Stimulated activated CD8-positive, alpha-beta memory T cell treated with anti-CD3 and anti-CD28 coated beads, Interleukin-15, amount 100 ng/mL, for 1 hour (primary cell): ENCODE measurements at places on chromosomes 11 and 22.

DNA sequence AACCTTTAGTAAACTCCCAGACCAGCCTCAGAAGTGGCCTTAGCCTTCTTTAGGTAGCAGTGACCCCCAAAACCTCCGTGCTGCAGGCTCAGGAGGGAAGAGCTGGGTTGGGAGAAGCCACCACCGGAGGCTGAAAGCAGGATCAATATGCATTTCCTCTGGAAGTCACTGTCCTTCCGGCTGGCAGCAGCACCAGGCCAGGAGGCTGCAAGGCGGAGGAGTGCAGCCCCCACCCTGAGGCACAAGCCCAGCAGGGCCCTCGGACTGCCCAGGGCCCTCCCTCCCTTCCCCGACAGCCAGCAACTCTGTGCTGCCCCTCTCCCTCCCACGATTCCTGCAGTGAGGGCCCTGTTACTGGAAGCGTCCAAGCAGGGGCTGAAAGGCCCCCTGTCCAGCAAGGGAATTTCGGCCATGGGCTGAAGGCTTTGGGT lies 3.2 kb upstream of the NRXN2 start:
- DNase-seq, result no peak

GRCh38 chr22:43888740-43889139 lies 3.1 kb downstream of the PNPLA5 start:
- DNase-seq, result no peak

DNA sequence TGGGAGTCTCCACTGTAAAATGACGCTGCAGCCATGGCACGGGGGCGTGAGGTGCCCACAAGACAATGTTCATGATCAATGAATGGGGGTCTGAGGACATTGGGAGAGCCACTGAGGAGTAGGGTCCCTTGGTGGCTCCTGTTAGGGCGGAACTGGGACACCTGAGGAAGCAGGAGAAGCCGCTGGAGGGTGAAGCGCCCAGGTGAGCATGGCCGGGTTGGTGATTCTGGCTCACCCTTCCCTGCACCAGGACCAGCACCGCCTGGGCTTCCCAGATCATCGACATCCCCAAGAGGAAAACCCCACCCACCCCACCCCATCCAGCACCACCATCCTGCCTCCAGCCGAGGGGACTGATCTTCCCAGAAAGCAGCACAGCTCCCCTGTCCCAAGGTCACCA lies 30.6 kb downstream of the SHANK2 start:
- no peak for DNase-seq

DNA sequence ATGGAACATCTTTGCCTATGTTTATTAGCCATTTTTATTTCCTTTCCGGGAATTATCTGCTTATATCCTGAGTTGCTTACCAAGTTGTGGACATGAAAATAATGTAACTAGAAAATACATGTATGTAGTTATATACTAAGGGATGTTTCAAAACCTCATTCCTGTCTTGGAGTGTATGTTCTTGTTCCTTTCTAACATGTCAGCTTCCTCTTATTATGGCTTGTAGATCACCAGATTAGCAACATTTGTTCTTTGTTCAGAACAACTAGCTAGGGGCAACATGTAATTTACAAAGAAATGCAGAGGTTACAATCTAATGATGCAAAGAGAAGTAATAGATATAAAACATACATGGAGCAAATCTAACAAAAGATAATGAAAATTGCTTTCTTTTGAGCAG lies 13.1 kb upstream of the TMEM123 start:
- DNase-seq, result no peak

DNA sequence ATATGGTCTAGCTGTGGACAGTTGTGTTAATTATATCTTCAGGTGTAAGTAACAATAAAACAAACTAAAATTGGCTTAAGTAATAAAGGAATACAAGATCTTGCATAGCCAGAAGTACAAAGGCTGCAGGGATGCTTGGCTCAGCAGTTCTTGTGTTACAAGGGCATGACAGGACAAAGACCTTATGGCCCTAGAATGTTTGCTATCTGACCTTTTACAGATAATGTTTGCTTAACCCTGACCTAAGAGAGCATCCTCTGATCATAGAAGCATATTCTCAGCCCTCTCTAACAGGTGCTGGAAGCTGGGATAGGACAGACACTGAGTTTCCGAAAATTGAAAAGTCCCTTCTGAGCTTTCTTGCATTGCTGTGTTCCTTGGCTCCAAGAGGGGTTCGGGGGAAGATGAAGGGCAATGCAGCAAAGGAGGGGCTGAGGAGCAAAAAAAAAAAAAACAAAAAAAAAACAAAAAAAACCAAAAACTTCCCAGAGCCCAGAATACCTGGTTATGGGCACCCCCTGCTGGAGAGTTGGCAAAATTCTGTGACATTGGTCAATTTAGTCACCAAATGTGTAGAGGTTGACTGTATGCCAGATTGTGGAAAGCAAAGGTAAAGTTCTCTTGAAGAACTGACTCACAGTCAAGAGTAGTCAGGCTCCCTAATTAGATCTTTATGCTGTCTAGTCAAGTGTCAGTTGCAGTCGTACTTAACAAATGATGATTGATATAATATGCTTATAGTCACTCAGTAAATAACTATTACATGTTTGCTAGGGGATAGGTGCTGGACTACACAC lies 10.4 kb upstream of the HIKESHI start:
- DNase-seq, result peak; percentile 30

DNA sequence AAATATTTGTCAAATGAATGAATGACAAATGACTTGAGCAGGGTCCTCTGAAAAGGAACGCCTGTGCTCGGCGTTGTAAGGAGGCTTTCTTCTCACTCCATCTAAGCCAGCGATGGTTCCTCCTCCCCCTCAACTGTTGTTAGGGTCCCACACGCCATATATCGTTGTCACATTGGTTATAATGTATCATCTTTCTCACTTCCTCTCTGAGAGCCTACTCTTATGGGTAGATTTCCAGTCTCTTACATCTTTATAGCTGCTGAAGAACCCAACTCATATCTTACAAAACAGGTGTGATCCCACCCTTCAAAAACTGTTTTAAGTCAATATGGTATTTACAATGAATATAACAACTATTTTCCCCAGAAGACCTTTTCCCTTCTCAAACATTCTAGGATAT lies 81.5 kb downstream of the NAV2 start:
- no peak for DNase-seq

DNA sequence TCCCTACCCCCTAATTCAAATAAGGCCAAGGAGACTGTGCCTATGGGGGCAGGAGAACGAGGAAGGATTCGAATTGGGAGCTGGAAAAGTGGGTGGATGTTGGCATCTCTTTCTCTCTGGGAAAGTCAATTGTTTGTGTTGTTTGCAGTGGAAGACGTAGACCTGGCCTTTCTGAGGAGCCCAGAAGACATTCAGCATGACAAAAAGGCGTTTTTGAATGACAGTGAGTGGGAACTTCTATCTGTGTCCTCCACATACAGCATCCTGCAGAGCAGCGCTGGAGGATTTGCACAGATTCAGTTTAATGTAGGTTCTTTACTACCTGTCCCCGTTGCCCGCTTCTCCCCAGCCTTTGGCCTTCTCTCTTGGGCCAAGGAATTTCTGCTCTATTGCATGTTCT lies 28.2 kb downstream of the HTR3B start:
- DNase-seq, result no peak

DNA sequence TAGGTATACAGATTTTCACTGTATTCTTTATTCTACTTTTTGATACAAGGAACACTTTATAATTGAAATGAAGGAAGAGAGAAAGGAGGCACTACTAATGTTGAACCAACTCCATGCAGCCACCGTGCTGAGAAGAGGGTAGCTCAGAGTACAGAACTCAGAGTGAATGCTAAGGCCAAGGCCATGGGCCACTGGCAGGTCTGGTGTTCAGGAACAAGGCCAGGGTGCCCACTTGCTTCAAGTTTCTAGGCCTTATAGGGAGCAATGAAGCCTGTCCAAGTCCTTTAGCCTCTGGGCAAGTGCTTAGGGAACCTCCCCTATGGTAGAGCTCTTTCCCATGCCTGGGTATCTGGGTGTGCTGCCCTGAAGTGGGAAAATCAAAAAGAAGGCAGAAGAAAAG lies 235.0 kb downstream of the TENM4 start:
- no peak for DNase-seq

- peak; percentile 7 for DNase-seq
These were observed 1.3 kb upstream of the PATZ1 start for GRCh38 chr22:31347251-31348008.

- DNase-seq, result no peak
These were observed 5.2 kb upstream of the EIF4G2 start for GRCh38 chr11:10813945-10814344.

GRCh38 chr11:75945947-75946346 lies 130.9 kb downstream of the UVRAG start:
- DNase-seq, result no peak

GRCh38 chr11:8768625-8769333 lies 86.2 kb downstream of the RPL27A start:
- DNase-seq, result no peak

GRCh38 chr11:117197516-117198456 lies 1.4 kb upstream of the TAGLN start:
- DNase-seq, result no peak

DNA sequence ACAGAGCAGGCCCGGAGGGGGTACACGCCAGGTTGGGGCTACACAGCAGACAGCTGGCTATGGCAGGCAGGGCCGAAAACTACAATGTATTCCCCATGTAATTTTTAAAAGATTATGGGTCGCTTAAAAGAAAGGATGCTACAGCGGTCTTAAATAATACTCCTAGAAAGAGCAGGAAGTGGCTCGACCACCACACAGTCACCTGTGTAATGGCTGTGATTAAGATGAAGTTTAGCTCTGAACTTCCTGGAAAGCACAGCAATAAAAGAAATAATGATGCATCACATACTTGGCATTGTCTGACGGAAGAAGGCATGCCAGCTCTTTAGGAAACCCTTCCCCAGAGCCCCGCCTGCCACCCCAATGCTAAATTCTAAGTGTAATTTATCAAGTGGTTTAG lies 32.6 kb downstream of the WNT11 start:
- DNase-seq, result no peak

GRCh38 chr11:133955945-133956421 lies 785 bp downstream of the IGSF9B start:
- no peak for DNase-seq

DNA sequence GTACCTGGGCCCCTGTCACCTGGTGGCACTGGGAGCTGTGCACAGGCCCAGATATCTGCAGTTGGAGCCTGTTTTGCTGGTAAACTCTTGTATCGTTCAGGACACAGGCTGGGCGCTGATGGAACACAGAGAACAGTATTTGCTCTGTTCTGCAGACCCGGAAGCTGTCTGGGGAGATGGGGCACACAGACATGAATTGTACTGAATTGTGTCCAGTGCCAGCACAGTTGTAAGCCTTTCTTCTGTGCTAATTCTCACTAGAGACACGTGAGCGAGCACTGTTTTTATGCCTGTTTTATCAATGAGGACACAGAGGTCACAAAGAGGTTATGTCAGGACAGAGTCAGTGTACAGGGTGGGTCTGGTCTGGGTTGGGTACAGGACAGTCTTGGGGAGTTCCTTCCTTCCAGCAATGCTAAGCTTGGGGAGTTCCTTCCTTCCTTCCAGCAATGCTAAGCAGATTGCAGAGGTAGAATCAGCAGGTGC lies 24.4 kb upstream of the ACR start:
- DNase-seq, result no peak

GRCh38 chr11:22554221-22554620 lies 71.4 kb downstream of the FANCF start:
- DNase-seq, result no peak

DNA sequence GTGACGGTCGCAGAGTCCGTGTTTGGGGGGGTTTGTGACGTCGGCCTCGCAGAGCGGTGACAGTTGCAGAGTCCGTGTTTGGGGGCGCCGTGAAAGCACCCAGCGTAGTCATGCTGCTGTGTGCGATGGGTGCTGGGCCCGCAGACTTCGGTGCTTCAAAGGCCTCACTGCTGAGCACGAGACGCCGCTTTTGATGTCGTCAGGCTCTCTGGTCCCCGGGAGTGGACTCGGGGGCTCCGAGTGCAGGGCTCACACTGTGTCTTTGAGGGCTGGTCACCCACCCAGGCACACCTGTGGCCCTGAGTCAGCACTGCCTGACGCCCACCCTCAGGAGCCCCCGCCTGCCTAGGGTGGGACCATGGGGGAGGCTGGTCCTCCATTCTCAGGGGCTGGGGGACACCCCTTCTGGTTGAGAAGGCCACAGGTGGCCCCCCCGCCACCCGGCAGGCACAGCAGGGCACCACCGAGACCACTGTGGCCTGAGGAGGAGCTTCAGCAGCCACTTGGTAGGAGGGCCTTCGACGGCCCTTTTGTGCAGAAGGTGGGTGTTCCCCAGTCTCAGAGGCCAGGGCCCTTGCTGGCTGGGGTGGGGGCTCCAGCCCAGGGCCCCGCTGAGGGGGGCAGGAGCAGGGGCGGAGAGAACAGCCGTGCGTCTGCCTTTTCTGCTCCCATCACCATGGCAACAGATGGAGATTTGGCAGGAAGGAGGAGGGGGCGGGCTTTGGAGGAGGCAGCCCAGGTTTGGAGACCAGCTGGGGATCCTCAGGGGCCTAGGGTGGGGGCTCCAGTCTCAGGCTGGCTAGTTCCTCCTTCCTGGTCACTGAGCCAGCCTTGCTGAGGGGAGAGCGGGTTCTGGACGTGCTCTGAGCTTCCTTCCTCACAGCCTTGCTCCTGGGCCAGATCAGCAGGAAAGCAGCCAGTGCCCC lies 20.9 kb downstream of the BRSK2 start:
- DNase-seq, result no peak

- DNase-seq, result no peak
These were observed 4.9 kb downstream of the HIPK3 start for GRCh38 chr11:33262011-33262645.

- DNase-seq, result no peak
These were observed 995.1 kb downstream of the BRD1 start for GRCh38 chr22:48832592-48832991.

DNA sequence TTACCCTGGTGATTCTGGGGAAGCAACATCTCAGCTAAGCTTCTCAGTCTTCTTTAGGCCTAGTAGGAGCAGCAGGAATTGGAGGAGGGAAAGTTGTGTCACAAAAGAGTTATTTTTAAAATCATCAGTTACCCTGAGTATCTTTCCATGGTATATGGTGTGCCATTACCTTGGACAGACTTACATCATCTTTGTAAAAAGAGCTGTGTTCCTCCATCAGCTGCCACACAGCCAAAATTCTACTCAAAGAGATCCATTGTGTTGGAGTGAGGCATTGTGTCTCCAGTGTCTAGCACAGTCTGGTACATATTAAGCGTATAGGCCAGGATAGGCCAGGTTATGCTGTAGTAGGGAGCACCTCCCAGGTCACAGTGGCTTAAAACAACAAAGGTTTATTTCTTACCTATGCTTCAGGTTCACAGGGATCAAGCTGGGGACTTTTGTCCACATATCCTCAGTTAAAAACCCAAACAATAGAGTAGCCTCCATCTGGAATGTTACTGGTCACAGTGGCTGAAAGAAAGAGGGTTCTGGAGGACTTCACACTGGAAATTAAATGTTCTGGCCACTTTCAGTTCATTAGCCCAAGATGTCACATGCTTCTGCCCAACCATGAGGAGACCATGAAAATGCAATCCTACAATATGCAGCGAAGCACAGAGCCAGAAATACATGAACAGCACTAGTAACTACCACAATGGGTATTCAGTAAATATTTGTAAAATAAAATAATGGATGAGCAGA lies 9.9 kb upstream of the TMPRSS5 start:
- DNase-seq, result no peak

DNA sequence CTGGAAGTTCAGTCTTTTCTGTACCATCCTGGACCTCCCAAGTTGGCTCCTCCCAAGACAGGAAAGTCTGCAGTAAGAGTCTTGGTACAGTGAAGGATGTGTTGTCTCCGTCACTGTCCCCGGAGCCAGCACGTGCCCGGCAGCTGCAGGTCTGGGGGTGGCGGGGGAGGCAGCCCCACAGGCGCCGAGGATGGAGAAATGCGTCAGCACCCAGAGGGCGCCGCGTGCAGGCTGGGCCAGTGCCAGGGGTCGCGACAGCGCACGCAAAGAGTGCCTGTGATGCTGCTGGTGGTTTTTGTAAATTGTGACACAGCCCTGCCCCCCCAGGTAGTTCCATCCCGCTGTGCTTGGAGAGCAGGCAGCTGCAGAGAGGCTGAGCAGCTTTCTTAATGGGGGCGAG lies 1200.5 kb downstream of the BRD1 start:
- no peak for DNase-seq
